ENCODE measurements at places on chromosomes 6 and 20. TPM values are rescaled to one million over a fixed set of nuclear protein-coding genes. Genes with fewer than 3 reads are reported as not detected.

LRP11 gene
- 61.9 TPM for total RNA-seq

C4A gene
- 13.3 TPM for total RNA-seq

ECT2L gene
- total RNA-seq, result not detected

MICB gene
- total RNA-seq, result 9.0 TPM

STMND1 gene
- total RNA-seq, result not detected

HSF2 gene
- total RNA-seq, result 11.0 TPM

Data from chondrocyte (in vitro differentiated cells).